HL-60 (cell line): ENCODE measurements at places on chromosomes 16 and 17.
A peak's percentile ranks its signal among the peaks of the same experiment; 100 is the strongest.

- peak; percentile 35 for DNase-seq
Observed at GRCh38 chr17:63841350-63842172, 924 bp downstream of the SMARCD2 start.

DNA sequence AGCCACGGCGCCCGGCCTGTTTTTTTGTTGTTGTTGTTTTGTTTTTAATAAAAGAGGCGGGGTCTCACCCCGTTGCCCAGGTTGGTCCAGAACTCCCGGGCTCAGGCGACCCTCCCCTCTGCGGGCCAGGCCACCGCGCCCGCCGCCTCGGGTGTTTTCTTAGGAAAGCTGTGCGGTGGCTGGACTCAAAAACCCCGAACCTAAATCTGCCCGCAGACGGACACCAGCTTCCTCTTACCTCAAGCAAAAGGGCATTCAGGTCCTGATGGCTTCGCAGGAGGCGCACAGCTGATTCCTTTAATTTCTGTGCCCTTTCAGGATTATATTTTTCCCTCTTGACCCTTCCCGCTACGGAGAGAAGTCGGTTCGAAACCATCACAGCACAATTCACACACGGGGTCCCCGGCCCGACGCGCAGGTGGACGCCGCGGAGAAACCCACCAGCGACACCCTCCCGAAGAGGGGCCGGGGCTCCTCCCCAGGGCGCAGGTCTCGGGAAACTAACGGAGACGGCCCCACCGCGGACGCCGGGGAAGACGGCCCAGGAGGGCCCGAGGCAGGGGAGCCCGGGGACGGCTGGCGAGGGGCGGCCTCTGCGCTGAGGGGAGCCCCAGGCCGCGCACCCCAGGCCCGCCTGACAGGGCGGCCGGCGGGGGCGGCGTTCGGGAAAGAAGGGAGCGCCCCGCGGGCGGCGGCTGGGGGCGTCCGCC lies 653 bp downstream of the FANCA start:
- DNase-seq = no peak

GRCh38 chr16:67509016-67509415 lies 19.6 kb upstream of the RIPOR1 start:
- no peak for DNase-seq

DNA sequence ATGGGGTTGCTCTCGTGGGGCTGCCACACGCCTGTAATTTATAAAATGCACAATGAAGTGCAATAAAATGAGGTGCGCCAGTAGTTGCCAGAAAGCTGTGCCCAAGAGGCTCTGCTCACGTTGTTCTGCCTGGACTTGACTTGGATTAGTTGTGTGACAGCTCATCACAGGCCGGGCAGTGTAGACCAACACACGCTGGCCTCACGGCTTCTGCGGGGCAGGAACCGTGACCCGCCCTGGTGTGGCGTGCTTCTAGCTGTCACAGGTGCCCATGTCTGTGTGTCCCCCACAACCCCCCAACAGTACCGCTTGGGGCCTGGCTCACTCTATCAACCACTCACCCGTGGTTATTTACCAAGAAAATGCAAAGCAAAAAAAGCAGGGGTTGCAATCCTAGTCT lies 112.2 kb upstream of the ZNF750 start:
- DNase-seq = no peak

DNA sequence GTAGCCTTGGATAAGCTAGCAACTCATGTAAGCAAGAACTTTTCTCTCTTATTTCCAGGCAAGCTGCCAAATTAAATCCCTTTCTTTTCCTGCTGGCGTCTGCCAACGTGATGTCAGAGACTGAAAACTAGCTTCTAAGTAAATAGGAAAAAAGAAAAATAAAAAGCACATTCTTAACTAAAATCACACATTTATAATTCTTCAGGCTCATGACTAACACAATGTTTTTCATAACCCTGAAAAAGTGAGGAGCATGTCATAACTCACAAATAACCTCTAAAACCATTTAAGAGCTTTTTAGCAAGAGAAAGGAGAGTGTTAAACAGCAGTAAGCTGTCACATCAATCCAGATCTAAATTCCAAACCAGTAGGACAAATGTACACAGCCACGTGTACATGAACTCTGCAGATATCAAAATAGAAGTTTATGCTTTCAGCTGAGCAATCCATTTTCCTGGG lies 110.0 kb downstream of the N4BP1 start:
- no peak for DNase-seq

- DNase-seq = no peak
Observed at GRCh38 chr16:89548344-89549006, 12.0 kb upstream of the RPL13 start.

GRCh38 chr17:66025551-66025950 lies 166.4 kb downstream of the CEP112 start:
- no peak for DNase-seq

DNA sequence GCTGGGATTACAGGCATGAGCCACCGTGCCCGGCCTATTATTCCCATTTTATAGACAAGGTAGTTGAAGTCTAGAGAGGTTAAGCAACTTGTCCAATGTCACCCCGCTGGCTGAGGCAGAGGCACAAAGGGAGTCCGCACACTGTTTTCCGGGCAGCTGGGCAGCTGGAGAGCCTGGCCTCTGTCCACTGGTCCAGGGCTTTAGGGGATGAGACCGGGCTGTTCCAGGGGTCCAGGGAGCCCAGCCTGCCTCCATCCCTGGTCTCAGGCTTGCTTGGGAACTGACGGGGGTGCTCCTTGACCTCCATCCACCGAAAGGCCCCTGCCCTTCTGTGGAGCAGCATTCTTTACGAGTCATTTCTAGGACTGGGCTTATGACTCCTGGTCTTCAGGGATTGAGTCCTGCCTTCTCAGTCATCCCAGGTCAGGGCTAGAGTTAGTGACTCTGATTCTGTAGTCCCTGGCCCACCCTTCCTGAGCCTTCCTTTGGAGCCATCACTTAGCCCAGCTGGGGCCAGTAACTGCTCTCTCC lies 37.5 kb downstream of the SOCS3 start:
- no peak for DNase-seq

DNA sequence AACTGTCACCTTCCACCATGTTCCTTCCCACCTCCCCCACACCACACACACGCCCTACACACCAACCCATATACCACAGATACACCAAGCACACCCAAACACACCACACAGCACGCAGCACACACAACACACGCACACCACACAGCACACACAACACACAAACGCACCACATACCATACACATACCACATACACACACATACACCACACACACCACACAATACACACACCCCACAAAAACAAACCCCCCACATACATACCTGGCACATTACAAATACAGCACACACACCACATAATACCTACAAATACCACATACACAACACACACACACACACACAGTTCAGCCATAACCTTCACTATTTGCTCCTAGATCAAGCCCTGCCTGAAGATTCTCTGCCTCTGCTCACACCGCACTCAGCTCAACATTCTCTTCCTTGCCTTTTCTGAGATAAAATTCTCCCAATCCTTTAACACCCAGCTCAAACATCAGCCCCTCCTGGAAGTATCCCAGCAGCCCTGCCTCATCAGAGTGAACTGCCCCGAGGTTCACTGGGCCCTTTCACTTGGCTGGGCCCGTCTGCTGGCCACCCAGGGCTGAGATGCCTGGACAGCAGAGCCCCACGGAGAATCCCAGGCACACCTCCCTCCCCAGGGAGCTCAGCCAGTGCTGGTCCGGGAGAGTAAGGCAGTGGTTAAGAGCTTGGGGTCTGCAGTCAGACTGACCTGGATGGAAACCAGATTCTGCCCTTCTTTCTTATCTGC lies 31.9 kb upstream of the CPNE2 start:
- no peak for DNase-seq

DNA sequence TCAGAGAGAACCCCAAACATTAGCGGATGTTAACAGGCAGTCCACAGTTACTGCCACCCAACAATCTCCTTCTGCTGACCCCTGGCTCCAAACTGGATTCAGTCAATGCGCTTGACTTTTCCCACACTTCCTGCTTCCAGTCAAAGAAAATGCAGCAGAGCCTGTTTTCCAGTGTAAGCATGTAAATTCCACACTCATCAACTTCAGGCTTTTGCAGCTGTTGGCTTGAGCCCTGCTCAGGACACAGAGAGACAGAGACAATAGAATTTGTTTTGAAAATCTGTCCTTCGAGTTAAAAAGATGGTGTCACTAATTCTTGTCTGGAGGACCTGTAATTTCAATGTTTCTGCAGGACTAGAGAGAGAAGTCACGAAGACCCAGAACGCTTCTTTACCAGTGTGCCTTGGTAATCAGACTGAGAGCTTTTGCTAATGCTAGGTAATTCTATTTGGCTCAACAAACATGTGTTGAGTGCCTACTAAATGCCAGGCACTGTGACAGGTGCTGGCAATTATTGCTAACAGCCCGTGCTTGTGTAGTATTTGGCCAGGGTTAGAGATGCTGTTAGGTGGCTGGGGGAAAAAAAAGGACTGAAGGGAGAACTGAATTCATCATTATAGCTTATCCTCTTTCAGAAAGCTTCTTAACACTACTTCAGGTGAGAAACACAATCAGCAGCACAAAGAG lies 32.5 kb downstream of the HOXB1 start:
- DNase-seq = no peak

- DNase-seq = no peak
Observed at GRCh38 chr16:55570159-55570558, 3.7 kb downstream of the CAPNS2 start.

GRCh38 chr16:89037261-89038152 lies 56.1 kb upstream of the ACSF3 start:
- DNase-seq = no peak

- no peak for DNase-seq
Observed at GRCh38 chr16:73321853-73322252, 273.9 kb upstream of the ZFHX3 start.

- no peak for DNase-seq
Observed at GRCh38 chr16:50202926-50203624, 50.0 kb downstream of the TENT4B start.

- DNase-seq = no peak
Observed at GRCh38 chr16:11687601-11688519, 19.6 kb downstream of the SNN start.

DNA sequence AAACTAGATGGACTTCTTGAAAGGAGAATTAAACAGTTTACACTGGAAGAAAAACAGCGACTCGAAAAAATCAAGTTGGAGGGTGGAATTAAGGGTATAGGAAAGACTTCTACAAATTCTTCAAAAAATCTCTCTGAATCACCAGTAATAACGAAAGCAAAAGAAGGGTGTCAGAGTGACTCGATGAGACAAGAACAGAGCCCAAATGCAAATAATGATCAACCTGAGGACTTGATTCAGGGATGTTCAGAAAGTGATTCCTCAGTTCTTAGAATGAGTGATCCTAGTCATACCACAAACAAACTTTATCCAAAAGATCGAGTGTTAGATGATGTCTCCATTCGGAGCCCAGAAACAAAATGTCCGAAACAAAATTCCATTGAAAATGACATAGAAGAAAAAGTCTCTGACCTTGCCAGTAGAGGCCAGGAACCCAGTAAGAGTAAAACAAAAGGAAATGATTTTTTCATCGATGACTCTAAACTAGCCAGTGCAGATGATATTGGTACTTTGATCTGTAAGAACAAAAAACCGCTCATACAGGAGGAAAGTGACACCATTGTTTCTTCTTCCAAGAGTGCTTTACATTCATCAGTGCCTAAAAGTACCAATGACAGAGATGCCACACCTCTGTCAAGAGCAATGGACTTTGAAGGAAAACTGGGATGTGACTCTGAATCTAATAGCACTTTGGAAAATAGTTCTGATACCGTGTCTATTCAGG lies 85.0 kb downstream of the C17orf58 start:
- DNase-seq = no peak

DNA sequence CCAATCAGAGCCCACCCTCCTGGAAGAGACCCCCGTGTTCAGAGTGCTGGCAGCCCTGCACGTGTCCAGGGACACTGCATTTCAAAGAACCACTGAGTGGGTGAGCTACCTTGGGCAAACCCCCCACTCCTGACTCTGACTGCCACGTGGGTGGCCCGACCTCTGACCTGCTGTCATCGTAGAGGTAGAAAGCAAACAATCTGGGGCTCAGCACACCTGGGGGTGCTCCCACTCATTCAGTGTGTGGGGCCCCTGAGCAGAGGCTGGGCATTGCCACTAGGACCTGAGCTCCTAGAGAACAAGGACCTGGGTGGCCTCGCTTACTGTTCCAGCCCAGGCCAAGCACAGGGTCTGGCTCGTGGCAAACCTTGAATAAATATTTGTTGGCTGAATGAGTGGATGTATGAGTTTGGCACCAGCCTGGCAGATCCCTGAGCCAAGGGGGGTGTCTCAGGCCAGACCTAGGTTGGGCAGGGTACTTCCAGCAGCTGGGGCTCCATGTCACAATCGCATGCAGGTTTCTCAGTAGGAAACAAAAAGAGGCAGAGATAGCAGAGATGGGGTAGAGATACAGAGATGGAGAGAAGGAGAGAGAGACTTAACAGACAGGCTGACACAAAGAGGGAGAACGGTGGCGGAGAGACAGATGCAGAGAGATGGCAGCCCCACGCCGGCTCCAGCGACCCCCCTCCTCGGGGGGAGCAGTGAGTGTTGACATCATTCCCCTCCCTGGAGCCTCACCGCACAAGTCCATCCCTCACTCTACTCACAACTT lies 5.4 kb upstream of the DRC7 start:
- no peak for DNase-seq

GRCh38 chr17:67629971-67630320 lies 87.8 kb upstream of the NOL11 start:
- DNase-seq = peak; percentile 16

DNA sequence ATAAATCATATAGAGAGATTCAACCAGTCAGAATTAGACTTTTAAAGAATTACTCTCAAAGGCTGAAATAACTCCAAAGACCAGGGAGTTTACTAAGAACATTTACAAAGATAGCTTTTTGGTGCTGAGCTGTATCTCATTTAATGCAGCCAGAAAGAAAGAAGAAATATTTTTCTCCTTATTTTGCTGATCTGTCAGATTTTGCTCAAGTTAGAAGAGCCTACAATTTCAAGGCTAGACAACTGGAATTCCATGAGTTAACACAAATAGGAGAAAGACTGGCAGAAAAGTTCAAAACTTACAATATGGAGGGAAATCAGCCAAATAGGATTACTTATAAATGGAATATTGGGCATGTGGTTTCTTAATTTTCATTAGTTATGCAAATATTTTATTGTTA lies 6.1 kb upstream of the SLFN12 start:
- DNase-seq = no peak

DNA sequence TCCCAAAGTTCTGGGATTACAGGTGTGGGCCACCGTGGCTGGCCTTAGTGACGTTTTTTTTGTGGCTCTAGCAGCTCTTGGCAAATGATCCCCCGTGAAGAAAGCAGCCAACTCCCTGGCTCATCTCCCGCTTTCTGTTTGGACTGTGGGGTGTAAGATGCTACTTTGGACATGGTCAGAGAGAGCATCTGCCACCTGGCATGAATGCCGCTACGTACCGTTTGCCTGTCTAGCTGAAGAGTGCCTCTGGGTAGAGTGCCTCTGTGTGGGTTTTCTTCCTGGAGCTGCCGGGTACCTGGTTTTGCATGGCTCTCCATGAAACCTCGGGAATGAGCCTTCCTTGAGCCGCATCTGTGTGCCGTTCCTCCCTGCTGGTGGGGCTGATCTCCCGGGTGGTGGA lies 34.3 kb downstream of the NDEL1 start:
- no peak for DNase-seq
